ENCODE measurements at places on chromosomes 2 and 18. TPM values are rescaled to one million over a fixed set of nuclear protein-coding genes. Genes with fewer than 3 reads are reported as not detected.

GRCh38 chr2:193409951-193410350 lies 1215.2 kb upstream of the TMEFF2 start:
- DNase-seq: no peak

DNA sequence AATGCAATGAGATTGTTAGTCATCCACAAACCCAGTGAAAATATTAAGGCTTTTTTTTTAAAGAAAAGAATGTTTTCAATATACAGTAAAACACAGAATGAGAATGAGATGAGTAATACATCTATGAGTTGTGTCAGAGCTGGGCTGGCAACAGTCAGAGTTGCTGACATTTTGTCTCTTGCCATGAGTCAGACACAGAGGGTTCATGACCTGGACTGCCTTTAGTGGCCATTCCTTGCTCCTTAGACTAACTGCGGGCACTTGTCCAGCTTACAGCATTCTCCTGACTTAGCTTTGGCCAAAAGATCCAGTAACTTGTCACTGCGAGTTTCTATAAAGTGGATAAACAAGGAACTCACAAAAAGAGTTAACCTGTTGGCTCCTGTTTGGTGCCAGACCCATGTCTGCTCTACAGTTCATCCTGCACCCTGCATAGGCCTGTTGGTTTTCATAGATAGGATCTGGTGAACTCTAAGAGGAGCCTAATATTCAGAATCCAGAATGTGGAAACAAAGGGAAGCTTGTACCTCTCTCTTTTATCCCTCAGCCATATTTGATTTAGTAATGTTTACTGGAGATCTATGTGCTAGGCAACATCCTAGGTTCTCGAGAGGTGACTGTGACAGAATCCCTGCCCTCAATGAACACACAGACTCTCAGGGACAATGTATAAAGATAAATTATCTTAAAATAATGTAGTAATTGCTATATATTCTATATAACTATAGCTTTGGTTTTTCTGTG lies 391.5 kb upstream of the VWC2L start:
- no peak for DNase-seq

DNA sequence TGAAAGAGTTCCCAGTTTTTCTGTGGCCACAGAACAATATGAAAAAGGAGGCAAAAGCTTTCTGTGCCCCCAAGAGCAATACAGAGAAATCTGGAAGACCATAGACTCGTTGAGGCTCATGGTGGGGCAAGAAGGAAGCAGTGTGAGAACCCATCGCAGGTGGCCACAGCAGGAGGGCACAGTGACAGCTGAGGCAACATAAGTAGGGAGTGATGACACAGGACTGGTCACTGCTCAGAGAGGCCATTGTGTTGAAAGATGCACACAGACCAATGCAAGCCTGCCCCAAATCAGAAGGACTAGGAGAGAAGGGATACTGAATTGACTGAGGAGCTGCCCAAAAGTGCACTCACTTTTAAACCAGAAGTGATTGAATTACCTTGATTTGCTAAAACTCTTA lies 483.6 kb downstream of the EPHA4 start:
- DNase-seq: no peak

The ERICH2 gene
- total RNA-seq: 9.6 TPM

DNA sequence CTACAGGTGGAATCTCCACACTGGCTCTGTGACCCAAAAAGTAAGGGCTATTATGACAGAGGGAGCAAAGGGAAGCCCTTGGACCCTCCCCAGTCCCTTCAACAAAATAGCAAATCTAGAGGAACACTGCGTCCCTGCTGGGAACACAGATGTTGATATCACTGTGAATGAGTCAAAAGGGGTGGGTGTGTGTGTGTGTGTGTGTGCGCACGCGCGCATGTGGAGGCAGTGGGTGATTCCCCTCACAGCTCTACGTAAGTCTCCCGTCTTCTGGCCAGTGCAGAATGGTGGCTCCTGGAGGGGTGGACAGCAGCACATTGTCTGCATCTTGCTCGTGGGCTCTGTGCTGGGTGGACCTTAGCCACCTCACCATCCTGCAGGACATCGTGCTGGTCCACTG lies 7.8 kb upstream of the C2orf72 start:
- no peak for DNase-seq

- no peak for DNase-seq
Observed at GRCh38 chr2:195022508-195022830, 634.6 kb upstream of the SLC39A10 start.

The WNT10A gene
- total RNA-seq: not detected

The INO80C gene
- total RNA-seq: 27.1 TPM

GRCh38 chr2:36912695-36913094 lies 53.6 kb downstream of the STRN start:
- DNase-seq: no peak

DNA sequence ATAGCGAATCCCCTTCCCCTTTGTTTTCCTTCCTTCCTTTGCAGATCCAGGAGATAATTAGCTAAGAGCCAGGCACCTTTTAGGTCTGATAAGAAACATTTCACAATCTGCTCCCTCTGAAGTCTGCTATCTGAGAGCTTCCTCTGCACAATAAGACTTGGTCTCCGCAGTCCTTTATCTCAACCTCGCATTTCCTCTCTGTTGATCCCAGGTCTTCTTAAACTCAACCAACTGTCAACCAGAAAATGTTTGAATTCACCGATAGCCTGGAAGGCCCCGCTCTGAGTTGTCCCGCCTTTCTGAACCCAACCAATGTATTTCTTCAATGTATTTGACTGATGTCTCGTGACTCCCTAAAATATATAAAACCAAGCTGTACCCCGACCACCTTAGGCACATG lies 78.4 kb upstream of the CTDP1 start:
- DNase-seq: no peak

DNA sequence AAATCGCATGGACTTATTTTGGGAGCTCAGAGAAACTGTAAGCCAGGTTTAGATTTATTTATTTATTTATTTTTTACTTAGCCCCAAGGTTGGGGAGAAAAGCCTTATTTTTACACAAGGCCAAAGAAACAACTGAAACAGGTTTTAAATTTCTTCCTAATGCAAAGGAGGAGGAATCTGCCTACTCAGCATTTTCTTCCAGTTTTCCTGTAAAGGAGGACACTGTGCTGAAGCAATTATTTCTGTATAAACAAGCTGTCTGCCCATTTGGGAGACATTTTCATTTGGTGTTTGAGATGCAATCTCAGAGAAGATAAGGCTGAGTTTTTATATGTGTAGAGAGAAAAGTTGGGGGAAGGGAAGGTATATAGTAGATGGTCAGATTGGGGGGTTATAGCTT lies 125.0 kb downstream of the ETAA1 start:
- DNase-seq: no peak

All from endodermal cell (in vitro differentiated cells).